Progenitor cell of endocrine pancreas (in vitro differentiated cells): ENCODE measurements at places on chromosomes 13 and 19.

DNA sequence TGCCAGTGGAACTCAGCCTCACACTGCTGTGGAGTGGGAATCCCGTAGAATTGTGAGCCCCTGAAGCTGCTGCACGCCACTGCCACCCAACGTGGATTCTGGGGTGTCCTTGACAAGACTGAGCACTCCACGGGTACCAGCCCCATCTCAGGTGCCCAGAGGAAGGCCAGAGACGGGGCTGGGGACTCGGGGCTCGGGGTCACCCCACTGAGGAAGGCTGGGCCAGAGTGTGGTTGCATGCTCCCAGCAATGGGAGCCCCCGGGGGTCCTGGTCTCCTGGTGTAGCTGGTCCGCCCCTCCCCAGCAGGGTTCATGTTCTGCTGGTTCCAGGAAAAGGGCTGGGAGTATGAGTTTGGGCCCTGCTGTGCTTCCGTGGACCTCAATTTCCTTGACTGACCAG is 15.2 kb downstream of the DAPK3 start:
- no peak for DNase-seq

DNA sequence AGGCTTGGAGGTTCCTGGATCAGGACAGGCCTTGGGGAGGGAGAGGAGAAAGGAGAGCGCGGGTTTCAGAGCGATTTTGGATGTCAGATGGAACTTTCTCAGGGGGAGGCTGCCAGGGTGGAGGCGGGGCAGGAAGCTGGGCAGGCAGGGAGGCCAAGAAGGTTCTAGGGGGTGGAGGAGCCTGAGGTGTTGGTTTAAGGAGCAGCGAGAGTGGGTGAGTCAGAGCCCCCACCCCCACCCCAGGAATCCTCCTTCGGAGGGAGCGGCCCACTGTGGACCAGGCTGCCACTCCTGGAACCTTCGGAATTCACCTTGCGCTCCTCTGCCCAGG is 15.9 kb upstream of the NOP53 start:
- DNase-seq, result no peak

DNA sequence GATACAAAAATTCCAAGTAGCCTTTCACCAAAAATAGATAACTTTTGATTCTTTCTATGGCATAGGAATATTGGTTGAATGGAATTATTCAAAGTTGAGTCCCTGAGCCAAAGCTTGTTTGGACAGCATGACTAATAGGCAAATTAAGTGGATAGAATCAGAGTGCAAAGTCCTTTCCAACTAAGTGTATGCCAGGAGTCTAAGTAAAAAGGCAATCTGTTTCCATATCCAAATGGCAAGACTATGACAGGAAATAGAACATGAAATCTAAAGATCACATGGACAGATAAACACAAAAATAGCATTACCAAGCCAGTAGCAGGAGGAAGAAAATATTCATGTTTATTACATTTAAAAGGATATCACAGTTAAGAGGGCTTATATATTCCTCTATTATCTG is 804.6 kb downstream of the SLITRK6 start:
- no peak for DNase-seq

GRCh38 chr13:45305079-45305478 is 35.9 kb downstream of the TPT1 start:
- DNase-seq, result no peak

GRCh38 chr19:13260883-13261653 is 110.9 kb downstream of the IER2 start:
- DNase-seq, result no peak

GRCh38 chr19:10686661-10687517 is 14.3 kb upstream of the QTRT1 start:
- no peak for DNase-seq

GRCh38 chr19:952680-953444 is 27.0 kb downstream of the ARID3A start:
- peak; percentile 59 for DNase-seq

GRCh38 chr19:35327642-35328041 is 1.3 kb upstream of the CD22 start:
- DNase-seq, result no peak

DNA sequence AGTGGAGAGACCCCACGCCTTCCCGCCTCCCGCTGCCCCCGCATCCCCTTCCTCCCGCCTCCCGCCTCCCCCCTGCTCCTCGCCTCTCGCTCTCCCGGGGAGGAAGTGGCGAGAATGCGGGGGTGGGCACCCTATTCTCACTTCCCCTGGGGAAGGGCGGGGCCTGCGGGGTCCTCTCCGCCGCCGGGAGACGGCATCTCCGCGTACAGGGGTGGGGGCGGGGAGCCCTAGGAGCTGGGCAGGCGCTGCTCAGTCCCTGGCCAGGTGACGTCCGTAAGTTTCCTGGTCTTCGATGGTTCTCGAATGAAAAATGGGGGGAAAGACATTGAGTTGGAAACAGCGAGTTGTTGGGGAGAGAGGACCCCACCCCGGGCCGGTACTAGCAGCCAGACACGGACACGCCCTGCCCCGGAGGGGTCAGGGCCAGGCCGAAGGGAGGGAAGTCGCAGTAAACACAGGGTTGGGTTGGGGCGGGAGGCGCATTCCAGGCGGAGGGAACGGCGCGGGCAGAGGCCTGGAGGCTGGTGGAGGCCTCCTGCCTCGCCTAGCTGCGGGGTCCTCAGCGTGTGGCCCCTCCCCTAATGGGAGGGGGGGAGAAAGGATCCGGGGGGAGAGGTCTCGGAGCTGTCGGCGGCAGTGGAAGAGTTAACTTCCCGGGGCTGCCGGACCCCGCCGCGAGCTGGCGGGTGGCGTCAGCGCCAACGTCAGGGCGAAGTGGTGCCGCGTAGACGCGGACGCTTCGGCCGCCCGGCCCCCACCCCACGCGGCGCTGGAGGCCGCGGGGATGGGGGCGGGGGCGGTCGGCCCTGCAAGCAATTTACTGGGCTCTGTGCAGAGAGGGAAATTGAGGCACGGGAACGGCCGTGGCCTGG is 10.4 kb upstream of the JUND start:
- no peak for DNase-seq

GRCh38 chr13:26185720-26186117 is 36.4 kb downstream of the RNF6 start:
- DNase-seq, result no peak

DNA sequence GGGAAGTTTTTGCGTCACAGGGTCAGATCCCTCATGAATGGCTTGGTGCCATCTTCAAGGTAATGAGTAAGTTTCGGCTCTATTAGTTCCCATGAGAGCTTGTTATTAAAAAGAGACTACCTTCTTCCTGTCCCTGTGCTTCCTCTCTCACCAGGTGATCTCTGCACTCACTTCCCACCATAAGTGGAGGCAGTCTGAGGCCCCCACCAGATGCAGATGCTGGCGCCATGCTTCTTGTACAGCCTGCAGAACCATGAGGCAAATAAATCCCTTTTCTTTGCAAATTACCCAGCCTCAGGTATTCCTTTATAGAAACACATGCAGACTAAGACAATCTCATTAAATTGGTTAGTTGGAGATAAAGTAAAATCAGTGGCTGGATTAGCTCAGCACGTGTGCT is 75.6 kb upstream of the RFC3 start:
- no peak for DNase-seq

- peak; percentile 71 for DNase-seq
Observed at GRCh38 chr19:35963514-35963913, 27.3 kb downstream of the LRFN3 start.

DNA sequence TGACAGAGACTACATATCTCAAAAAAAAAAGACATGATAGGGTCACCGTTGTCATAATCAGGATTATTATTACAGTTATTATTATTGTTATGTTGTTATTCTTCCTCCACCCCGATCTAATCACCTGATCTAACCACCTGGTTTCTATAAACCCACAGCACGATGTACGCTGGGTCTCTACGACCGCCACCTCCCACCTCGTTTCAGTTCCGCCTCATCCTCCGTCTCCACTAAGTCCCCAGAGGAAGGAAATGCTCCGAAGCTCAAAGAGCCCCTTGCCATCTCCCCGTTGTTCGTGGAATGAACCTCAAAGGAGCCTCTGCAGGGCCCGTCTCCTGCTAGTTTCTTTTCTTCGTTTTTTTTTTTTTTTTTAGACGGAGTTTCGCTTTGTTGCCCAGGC is 15.9 kb upstream of the MEIS3 start:
- no peak for DNase-seq

- no peak for DNase-seq
Observed at GRCh38 chr13:50979187-50979586, 69.6 kb downstream of the RNASEH2B start.

DNA sequence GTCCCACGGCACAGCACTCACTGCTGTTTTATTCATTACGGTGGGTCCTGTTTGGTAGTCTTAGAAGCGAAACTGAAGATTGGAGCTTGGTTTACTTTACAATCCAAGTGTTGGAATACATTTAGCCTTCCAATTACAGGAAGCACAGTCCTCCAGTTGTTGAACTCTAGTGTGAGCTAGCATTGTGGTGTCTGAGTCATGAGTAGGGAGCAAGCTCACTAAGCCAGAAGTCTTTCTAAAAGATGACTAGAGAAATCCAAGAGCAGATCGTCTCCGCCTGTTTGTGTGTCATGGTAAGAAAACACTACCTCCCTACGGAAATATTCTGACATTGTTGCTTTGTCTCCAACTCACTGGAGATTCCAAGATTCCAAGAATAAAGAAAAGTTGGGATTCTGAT is 10.1 kb upstream of the SHISA2 start:
- no peak for DNase-seq

- peak; percentile 37 for DNase-seq
Observed at GRCh38 chr13:111429064-111429558, 108.7 kb downstream of the TEX29 start.

- no peak for DNase-seq
Observed at GRCh38 chr13:110403315-110403714, 96.2 kb downstream of the COL4A2 start.
